Cardiac septum (tissue), 1 donor: ENCODE measurements at places on chromosomes 16 and 17. TPM values are rescaled to one million over a fixed set of nuclear protein-coding genes. Genes with fewer than 3 reads are reported as not detected.

DNA sequence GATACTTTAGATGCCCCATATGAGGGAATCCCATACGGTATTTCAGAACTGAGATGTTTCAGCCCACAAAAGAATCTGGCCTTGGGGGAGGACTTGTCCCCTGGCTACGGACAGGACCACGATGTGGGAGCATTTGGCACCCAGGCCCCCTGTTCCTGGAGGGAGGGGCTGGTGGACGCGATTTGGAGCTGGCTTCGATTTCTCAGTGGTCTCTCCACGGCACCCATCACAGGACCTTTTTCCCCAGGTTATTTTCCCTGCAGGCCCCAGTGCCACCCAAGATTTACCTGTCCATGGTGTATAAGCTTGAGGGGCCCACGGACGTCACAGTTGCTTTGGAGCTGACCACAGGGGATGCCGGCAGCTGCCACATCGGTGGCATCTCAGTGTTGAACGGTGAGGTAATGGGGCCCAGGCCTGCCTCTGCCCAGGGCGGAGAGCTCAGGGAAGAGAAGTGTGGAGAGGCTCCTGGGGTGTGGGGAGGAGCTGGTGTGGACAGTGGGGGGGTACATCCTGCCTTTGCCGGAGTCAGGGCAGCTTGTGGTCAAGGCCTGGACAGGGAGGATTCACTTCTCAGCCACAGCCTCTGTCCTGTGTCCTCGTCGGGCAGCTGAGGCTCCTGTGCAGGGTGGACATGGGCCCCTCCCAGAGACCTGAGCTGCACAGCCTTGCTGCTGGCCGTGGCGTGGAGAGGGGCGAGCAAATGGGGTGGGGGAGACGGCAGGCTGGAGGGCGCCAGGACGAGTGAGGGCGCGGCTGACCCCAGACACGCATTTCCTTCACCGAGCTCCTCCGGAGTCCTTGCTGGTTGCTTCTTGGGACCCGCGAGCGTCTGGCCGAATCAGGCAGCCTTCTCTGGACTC lies 9.9 kb downstream of the ENGASE start:
- no peak for DNase-seq

DNA sequence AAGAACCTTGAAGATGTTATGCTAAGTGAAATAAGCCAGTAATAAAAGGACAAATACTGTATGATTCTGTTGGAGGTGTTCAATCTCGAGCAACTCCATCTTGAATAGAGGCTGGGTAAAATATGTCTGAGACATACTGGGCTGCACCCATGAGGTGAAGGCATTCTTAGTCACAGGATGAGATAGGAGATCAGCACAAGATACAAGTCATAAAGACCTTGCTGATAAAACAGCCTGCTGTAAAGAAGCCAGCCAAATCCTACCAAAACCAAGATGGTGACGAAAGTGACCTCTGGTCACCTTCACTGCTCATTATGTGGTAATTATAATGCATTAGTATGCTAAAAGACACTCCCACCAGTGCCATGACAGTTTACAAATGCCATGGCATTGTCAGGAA lies 98.1 kb downstream of the RGS9 start:
- DNase-seq: no peak

DNA sequence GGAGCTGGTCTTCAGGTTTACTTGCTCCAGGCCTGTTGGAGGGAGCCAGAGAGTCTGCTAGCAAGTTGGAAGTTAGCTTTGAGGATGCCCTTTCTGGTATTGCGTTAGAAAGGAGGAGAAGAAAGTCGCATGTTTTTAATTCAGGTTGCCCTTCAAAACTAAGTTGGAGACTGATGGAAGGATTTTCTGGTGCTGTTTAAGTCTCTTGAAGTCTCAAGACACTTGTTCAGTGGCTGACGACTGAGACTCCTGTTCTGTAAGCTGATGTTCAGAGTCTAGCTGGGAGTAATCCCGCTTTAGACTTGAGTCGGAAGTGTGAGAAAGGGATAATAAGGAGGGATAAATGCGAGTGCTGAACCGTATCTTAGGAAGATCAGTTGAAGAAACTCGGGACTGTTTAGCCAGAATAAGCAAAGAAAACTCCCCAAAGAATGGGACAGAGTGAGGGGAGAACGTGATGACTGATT lies 740 bp downstream of the AATF start:
- DNase-seq: no peak

- DNase-seq: no peak
Observed at GRCh38 chr17:17751489-17752088, 70.3 kb downstream of the RAI1 start.

The SLC47A1 gene
- total RNA-seq: 11.8 TPM

The SLC43A2 gene
- 4.8 TPM for total RNA-seq
